Stimulated activated CD8-positive, alpha-beta memory T cell treated with anti-CD3 and anti-CD28 coated beads, Interleukin-2, amount 100 ng/mL, for 1 hour (primary cell): ENCODE measurements at places on chromosomes 3 and 15.

DNA sequence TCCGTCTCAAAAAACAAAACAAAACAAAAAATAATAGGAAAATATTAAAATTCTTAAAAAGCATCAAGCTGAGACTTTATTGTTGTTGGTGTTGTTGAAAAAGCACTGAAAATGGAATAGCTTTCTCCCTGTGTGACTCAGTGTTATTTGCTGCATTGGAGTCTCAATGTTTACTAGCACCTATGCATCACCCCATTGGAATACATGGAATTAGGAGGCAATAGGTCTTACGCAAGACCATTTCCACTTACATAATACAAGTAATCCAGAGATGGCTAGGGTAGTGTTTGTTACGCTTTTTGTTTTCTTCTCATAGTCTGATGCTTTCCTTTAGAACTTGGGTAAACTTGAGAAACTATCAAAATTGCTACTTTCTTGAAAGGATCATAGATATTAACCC lies 15.2 kb downstream of the GXYLT2 start:
- DNase-seq, result no peak

DNA sequence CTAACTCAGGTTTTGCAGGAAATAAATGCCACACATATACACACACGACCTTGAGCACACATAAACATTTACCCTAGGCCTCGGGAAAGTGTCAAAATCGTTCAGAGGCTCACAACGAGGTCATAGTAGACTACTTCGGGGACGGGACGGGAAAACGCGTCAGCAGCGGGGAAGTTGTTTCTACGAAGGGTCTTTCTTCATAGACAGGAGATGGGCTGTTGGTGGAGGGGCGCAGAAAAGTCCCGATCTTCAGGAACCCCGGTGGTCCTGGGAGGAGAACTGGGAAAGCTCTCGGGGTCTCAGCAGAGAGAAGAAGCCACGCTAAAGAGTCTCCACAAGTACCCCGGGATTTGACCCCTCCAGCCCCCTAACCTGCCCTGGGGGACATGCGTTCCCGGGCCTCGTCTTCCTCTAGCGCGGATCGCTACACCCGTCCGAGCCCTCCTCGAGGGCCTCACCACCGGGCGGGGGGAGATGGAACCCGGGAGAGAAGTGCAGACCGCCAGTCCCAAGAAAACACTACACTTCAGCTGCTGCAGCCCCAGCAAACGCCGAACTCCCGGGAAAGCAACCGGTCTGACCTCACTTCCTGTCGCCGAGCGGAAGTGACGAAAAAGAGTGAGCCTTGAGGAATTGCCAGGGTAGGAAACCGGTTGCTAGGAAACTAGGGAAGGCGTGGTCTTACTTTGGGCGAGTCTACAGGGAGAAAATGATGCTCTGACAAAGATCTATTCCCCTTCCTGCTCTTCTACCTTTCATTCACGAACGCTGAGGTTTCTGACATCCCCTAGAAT lies at the start of gene PIK3R4:
Gene PIK3R4 (minus strand): TSS at position 584 of the 794 bp plus-strand sequence. CDS start 1,611 bp downstream, outside the sequence.
- DNase-seq, result peak; percentile 83

DNA sequence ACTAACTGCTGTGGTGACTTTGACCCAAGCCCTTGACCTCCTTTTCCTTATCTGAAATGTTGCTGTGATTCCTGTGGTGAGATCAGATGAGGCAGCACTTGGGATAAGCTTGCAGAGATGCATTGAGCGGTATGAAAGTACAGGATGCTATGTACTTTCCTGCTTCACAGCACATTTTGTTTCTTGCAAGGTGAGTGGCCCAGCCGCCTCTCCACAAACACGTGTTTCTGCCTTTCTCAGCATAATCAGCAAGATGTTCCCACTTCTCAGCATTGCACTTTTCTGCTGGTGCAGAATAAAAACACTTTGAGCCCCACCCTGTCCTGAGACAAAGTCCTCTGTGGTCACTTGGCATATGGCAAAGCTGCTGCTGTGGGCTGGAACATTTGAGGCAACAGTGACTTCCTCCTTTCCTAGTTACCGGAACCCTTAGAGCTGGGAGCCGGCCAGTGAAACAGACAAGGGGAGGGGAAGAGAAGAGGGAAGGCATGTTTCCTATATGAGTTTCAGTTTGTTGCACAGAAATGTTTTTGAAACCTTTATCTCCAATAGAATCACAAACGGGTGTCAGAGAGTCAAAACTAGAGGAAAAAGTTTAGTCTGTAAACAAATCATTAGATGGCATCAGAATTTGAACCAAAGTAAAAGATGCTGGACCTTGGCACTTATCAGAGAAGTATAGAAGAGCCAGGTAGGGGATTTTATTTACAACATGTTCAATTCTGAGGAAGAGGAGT lies 5.0 kb downstream of the NUDT16 start:
- no peak for DNase-seq

- no peak for DNase-seq
These were observed 73.9 kb downstream of the CPN2 start for GRCh38 chr3:194277104-194277785.

- DNase-seq, result no peak
These were observed 6.0 kb upstream of the TFRC start for GRCh38 chr3:196087906-196088305.

DNA sequence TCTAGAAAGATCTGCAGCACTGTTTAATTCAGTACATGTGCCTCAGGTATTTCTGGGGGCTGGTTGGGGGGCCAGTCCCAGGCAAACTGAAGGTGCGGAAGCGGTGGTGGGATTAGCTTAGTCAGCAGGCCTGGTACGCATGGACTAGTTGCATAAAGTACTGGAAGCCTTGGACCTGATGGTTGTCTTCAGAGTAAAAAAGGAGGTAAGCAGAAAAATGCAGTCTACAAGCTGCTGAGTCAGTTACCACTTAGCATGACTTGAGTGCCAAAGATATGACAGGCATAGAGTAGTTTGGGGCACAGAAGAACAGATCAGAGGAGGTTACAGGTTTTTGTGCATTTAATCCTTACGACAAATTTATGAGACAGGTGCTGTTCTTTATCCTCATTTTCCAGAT lies 19.9 kb upstream of the GOLGA8J start:
- no peak for DNase-seq

GRCh38 chr15:60265057-60265456 lies 132.7 kb downstream of the ANXA2 start:
- DNase-seq, result no peak

GRCh38 chr3:106860182-106860581 lies 517.1 kb upstream of the CCDC54 start:
- no peak for DNase-seq

GRCh38 chr3:114622001-114622400 lies 328.2 kb downstream of the TIGIT start:
- DNase-seq, result no peak

GRCh38 chr15:74129586-74130154 lies 716 bp upstream of the ISLR2 start:
- DNase-seq, result no peak

GRCh38 chr3:117586161-117586560 lies 876.6 kb downstream of the TUSC7 start:
- DNase-seq, result no peak

DNA sequence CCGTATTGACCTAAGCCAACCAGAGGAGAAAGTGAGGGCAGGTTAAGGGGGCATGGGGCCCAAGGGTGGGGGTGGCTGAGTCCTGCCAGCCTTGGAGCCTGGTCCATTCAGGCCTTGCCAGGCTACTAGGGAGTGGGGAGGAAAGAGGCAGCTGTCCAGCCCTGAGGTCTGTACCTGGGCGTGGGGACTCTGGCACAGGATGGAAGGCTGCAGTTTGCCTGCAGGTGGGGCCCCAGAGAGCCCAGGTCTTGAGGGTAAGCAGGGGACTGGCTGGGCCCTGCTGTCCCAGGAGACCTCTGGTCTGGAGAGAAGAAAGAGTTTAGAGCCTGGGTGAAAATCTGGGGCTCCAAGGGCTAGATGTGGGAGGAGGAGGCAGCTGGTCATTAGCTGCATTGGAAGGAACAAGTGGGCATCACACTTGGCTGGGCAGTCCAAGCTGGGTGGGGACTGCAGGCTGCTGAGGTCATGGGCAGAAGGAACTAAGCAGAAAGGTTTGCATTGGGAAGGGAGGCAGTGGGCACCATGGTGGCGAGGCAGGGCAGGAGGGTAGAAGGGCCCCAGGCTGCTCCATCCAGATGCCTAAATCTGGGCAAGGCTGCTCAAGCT lies 108.4 kb downstream of the OXNAD1 start:
- no peak for DNase-seq

GRCh38 chr15:80898040-80898439 lies 91.6 kb downstream of the MESD start:
- DNase-seq, result no peak

- no peak for DNase-seq
These were observed 148.4 kb downstream of the RTP4 start for GRCh38 chr3:187516446-187517185.

DNA sequence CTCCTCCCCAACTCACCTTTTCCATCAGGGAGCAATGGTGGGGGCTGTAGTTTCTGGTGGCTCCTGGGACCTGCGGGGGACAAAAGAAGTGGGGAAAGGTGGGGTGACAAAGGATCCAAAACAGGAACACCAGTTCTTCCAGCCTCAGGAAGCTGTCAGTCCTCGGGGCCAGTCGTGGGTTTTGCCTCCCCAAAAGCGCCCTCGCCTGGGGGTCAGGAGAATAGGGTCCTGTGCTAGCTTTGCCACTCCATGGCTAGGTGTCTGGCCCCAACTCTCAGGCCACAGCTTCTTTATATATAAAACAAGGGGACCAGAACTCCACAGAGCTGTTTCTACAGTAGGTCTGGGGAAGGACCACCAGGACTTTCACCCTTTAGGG lies 4.0 kb downstream of the CCDC9B start:
- no peak for DNase-seq

DNA sequence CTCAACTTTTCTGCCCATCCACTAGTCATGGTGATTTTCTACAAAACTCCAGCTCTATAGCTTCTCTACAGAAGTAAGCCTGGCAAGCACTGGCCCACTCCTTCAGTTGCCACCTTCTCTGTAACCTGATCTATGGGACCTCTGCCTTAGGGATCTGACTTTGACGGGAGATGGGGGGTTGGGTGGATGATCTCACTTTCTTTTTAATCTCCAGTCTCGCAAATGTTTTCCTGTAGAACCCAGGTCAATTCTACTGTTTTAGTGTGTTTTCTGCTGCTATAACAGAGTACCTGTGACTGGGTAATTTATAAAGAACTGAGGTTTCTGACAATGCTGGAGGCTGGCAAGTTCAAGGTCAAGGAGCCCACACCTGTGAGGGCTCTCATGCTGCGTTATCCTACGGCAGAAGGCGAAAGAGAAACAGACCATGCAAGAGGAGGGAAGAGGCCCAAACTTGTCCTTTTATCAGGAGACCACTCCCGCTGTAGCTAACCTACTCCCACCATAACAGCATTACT lies 189.9 kb upstream of the THRB start:
- DNase-seq, result no peak

GRCh38 chr3:72887705-72888545 lies at the start of gene GXYLT2:
TSS of gene GXYLT2 (plus strand) at chr3:72888046. CDS start at chr3:72888234, 188 bp downstream.
- no peak for DNase-seq

GRCh38 chr3:126464494-126464893 lies 11.2 kb downstream of the ZXDC start:
- no peak for DNase-seq

- DNase-seq, result no peak
These were observed 2.5 kb downstream of the CFAP92 start for GRCh38 chr3:128991355-128991895.

DNA sequence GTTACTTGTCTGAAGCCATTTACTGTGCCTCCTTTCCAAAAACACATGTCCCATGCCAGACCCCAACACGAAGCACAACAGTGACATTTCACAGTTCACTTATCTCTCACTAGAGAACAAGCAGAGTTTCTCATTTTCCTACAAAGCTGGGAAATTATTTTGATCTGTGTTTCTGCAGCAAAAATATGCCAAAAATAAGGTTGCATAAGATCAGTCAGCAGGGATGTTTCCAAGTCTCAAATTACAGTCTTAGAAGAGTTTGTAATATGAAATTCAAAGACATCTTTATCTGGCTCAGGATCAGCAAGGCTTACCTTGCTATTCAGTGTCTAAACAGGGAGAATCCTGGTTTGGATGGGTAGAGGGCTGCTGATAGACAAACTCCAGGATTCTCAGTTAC lies 75.5 kb downstream of the GJD2 start:
- no peak for DNase-seq

- no peak for DNase-seq
These were observed 159.8 kb downstream of the ERC2 start for GRCh38 chr3:56308471-56308870.

GRCh38 chr15:47570881-47571640 lies 146.2 kb upstream of the SEMA6D start:
- DNase-seq, result no peak

GRCh38 chr15:27787931-27788330 lies 311.2 kb downstream of the OCA2 start:
- DNase-seq, result no peak

DNA sequence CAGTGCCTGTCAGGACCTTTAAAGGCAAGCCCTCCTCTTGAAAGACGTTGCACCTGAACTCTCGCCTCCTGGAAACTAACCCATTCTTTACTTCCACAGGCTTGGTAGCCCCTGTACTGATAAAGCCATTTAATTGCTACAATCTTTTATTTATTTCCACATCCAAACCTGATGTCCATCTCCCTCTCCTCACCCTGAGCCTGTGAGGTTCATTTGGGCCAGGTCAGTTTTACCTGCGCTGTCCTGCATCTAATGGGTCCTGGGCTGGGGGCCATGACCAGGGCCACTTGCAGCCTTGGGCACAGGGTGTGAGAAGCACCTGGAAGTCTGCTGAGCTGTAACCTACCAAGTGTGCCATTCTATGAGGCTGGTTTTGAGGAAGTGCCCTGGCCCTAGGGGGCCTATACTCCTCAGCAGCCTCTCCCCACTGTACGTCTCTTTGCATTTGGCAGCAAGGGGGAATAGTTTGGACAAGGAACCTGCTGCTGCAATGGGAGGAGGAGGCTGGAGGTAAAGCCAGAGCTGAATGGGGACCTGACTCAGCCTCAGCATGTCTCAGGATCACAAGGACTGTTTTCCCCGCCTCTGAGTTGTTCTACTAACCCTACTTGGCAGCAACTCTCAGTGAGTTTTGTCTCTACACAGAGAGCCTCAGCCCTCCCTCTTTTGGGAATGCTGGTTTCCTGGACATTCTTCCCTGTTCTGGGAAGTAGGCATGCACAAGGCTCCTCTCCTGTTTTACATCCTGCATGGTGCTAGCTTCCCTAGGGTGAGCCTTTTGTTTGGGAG lies 53.8 kb downstream of the WDR76 start:
- DNase-seq, result no peak

GRCh38 chr3:19911452-19911851 lies 22.6 kb downstream of the EFHB start:
- DNase-seq, result no peak

DNA sequence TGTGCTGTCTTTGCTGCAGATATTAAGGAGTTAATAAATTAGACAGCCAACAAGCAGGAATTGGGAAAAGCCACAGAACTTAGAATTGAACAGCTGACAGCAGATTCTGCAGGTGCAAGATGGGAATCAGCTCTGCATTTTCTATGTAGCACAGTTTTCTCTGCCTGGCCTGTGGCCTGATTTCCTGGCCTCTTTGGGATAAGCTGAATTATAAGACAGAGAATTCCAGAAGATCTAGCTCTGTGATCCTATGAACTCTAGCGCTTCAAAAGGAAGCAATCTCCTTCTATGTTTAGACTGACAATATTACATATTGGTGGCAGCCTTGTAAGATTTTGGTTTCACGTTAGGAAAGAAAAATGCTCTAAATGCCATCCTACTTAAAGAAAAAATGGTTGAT lies 24.0 kb upstream of the SOX2 start:
- no peak for DNase-seq
